ENCODE measurements at places on chromosomes 6 and 20.
A peak's percentile ranks its signal among the peaks of the same experiment; 100 is the strongest.

DNA sequence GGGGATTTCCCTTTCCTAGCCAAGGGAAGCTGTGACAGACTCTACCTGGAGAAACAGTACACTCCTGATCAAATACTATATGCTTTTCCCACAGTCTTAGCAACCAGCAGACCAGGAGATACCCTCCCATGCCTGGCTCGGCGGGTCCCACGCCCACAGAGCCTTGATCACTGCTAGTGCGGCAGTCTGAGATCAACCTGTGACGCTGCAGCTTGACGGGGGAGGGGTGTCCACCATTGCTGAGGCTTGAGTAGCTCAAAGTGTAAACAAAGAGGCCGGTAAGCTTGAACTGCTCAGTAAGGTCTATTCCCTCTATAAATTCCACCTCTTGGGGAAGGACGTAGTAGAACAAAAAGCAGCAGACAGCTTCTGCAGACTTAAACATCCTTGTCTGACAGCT, 63.2 kb downstream of the WASF1 start:
- DNase-seq = no peak

DNA sequence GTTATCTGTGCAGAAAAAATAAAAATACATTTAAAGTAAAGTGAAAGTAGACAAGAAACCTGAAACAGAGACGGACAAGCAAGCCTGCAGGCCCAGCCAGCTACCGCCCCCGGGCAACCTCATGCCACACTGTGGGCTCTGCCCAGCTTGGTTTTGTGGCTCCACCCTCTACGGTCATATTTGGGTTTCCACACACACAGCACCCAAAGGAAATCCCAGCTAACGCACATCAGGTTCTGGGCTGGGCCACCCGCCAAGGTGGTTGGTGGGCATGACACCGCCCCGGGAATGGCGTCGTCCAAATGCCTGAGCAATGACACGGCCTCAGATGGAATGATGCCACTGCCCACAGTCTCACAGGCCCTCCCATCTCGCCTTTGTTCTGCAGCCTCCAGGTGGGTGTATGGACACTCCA, 22.9 kb downstream of the FAM110A start:
- DNase-seq = peak; percentile 31

GRCh38 chr6:150377211-150377781, 8.5 kb downstream of the IYD start:
- DNase-seq = no peak

- DNase-seq = no peak
Observed at GRCh38 chr6:140095532-140095931, 721.1 kb upstream of the CITED2 start.

- no peak for DNase-seq
Observed at GRCh38 chr6:6592826-6593475, 4.4 kb downstream of the LY86 start.

- DNase-seq = no peak
Observed at GRCh38 chr6:14210077-14210476, 92.5 kb downstream of the CD83 start.

- DNase-seq = no peak
Observed at GRCh38 chr6:45658400-45658799, 280.7 kb upstream of the SUPT3H start.

DNA sequence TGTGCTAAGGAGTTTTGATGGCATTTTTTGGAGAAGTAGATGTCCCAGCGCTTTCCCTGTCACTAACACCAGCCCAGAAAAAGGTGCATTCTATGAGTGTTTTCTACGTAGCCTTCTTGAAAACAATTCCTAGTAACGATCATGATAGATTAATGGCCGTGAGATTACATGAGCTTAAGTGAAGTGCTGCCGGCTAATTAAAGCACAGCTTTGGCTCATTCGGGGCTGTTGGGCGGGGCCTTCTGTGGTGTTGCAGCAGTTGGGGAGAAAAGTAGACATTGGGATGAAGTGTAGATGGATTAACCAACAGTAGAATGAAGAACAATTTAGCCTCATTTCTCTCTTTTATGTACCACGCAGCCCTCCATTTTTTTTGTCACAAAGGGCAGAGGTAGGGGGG, 20.8 kb upstream of the TRAF3IP2 start:
- DNase-seq = no peak

GRCh38 chr6:87543696-87544473, 45.9 kb downstream of the RARS2 start:
- no peak for DNase-seq

DNA sequence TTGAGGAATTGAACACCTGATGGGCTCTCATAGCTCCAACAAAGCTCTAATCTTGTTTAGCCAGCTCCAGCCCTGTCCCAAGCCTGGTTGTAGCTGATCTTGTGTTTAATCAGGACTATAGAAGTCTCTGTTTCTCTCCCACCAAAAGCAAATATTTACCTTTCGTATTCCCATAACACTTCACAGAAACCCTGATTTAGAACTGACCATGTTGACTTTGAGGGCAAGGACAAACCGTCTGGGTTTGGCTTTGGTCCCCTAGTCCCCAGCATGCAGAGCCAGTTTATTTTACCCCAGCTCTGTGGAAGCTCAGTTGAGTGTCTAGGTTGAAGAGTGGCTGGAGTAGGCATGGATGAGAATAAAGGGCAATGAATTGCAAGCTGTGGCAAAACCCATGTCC, 18.0 kb upstream of the SIM1 start:
- no peak for DNase-seq

DNA sequence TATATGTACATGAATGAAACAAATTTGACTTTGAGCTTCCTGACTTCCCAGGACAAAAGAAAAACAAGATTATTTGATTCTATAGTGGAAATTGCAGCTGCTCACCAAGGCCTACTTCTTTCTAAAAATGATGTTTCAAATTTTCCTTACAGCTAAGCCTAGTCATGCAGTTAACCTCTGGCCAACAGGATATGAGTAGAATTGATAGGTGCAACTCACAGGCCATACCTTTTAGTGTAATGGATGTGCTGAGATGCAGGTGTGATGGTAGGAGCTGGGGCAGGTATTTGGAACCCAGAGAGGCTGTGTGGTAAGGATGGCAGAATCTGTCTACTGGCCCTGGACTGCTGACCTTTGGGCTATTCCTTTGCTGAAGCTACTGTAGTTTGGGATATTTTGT, 230.9 kb upstream of the PREP start:
- no peak for DNase-seq

- no peak for DNase-seq
Observed at GRCh38 chr20:39717936-39718335, 755.8 kb downstream of the DHX35 start.

- no peak for DNase-seq
Observed at GRCh38 chr20:46027245-46027853, 1.7 kb upstream of the SLC12A5 start.

- DNase-seq = no peak
Observed at GRCh38 chr20:32238483-32239425, 31.1 kb downstream of the POFUT1 start.

DNA sequence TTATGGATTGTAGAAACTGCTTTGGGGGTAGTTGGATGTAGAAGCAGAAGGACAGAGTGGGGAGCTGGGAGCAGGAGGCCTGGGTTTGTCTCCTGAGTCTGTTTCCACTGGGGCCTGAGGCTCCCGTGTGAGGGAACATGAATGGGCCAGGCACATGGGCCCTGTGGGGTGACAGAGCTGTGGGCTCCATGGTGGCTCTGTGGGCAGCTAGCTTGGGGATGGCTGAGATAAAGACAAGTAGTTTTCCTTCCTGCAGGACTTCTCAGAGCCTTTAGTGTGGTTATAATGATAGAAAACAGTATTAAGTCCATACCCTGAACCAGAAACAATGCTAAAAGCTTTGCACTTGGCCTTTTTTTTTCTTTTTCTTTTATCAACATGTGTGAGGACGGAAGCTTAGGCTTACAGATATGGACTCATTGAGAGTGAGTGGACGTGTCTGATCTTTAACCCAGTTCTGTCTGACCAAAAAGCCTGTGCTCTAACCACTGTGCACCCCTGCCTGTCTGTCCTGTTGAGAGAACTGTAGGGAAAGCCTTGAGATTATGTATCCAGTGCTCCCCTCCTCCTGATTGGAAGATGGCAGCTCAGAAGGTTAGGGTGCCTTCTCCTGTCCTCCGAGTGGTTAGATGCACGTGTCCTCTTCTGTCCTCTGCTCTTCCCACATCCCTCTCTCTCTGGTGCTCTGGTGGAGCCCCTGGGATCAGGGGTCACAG, 98.3 kb downstream of the CDH26 start:
- no peak for DNase-seq

DNA sequence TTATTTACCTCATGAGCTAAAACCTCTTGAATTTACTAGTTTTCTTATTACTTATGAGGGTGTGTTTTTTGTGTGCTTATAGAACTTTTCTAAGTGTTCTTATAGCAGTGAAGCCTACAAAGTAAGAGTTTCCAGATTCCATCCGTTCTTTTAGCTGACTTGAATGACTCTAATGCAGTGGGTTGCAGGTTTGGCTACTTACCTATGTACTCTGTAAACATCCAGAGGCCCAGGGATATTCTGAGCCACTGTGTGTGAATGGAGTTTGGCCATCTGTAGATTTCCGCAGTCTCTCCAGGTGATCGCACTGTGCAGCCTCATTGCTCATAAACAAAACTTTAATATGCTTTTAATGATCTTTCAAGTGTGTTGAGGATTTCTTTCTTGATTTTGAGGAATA, 157.8 kb downstream of the MYO6 start:
- no peak for DNase-seq

DNA sequence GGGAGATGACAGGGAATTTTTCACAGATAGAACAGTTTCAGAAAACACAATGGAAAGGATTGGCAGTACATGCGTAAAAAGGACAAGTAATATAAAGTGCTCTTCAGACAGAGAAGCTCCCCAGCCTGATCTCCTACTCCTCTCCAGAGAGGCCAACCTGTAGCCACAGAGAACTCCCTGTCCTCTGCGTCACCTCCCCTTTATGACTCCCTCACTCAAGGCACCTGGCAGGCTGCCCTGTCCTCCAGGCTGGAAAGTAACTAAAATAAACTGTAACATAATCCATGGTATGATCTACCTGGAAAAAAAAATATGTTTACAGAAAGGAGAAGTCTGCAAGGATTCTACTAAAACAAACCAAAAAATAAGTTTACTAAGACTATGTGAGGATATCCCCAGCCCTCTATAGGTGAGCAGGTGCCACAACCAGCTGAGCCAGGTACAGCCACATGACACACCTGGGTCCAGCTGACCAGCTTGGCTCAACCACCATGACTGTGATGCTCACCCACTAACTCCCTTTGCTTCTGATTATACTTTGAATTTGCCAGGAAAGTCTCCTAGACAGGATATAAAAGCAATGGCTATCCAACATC, 29.2 kb downstream of the MBOAT1 start:
- DNase-seq = no peak

GRCh38 chr6:12967686-12968085, 251.1 kb downstream of the PHACTR1 start:
- no peak for DNase-seq

DNA sequence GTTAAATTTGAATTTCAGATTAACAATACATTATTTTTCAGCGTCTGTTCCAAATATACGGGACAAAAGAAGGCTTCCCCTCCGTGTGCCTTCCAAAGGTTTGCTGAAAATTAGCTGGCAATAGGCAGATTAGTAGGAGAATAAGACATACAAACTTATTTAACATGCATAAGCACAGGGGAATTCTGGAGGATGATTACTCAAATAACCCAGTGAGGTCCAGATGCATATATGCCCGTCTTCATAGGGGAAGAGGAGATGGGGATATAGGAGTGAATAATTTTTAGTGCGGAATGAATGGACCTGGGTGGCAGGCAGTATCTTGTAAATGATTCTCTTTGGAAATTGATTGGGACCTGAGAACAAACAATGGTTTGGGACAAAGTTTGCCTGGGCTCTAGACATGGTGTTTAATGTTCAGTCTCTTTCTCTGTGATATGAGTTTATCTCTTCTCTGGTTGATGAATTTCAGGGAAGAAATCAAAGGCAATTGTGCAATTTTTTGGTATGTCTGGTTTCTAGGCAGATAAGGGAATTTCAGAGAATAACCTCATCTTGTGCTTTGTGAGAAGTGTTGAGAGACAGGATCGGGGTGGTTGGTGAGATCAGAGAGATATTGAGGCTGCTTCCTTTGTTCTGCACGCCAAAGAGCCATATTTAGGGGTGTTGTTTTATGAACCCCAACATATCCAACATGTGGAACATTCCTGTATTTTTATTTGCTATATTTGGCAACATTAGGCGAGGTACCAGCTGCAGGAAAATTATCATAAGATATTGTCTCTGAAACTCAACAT, 63.7 kb downstream of the MKKS start:
- no peak for DNase-seq

DNA sequence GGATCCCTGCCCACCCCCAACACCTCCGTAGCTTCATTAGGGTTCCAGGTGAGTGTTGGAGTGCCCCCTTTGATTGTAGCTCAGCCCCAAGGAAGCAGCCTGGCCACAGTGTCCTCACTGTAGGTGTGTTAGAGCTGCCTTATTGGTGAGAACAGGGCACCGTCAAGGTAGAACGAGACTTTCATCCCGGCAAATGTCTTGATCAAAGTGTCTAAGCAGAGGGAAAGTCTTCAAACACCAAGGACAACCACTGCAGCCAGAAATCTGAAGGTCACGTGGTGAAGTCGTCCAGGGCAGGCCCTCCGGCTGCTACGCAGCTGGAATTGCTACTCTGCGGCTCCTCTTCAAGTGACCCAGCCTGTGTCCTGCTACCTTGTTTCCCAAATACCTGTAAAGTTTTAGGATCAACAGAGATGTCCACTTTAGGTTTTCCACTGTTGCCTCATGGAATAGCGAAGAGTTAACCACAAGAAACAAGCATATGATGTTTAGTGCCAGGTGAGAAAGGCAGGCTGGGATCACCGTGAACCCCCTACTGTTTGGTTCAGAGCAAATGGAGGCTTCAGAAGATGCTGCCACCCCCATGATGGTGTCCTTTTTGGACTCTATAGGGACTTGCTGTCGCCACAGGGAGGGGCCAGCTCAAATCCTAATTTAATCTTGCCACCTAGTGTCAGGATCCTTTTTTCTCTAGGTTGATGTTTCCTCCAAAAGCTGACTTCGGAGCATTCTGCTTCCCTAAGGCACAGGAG, 1.7 kb upstream of the DLL1 start:
- no peak for DNase-seq

Data from CD4-positive, alpha-beta T cell treated with Interleukin-15 for 1 hour (primary cell).